Right renal cortex interstitium (tissue), 3 donors: ENCODE measurements at places on chromosomes 6 and 20. TPM values are rescaled to one million over a fixed set of nuclear protein-coding genes. Genes with fewer than 3 reads are reported as not detected.

COL11A2 gene
- polyA plus RNA-seq: 3.8 TPM

SLC35D3 gene
- 0.11 TPM for polyA plus RNA-seq

NRSN1 gene
- 0.15 TPM for polyA plus RNA-seq

CNKSR3 gene
- 58.6 TPM for polyA plus RNA-seq

DNA sequence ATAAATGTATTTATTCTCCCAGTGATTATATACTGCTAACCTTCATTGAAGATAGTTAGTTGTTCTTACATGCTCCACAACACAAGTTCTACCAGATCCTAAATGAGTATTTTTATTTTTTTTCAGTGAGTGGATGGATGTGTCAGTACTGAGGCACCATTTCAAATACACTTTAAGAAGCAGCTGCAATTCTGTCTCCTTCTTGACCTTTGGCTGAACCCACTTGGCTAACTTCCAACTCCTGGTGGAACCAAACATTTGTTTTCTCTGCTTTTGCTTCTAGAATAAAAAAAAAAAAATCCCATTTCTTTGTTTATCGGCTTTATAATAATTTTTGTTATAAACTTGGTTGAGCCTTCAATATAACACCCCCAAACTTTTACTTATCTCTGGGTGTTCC is 458.3 kb upstream of the MAP3K7 start:
- no peak for DNase-seq
